ENCODE measurements at places on chromosomes 6 and 20. TPM values are rescaled to one million over a fixed set of nuclear protein-coding genes. Genes with fewer than 3 reads are reported as not detected.

DNA sequence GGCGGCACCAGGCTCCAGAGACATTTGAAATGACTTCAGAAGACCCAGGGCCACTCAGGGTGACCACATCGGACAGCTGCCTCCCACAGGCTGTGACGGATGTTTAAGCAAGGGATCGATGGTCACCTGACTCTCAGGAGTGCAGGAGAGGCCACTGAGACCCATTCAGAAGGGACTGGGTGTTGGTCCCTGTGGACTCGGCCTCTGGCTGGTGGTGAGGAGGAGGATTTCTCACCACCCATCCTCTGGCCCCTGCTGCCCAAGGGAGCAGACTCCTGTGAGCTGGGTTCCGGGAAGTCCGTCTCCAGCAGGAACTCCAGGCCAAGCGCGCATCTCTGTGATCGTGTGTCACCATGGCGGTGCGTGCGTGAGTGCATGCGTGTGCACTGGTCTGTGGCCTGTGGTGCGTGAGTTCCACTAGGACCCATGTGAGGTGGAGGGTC, 25.5 kb downstream of the NPEPL1 start:
- peak; percentile 29 for DNase-seq

- DNase-seq = no peak
Measured at GRCh38 chr20:44683263-44684046, 31.7 kb upstream of the CCN5 start.

GRCh38 chr6:129575378-129576118, 134.4 kb downstream of the ARHGAP18 start:
- DNase-seq = no peak

GRCh38 chr6:39909701-39910100, 24.6 kb downstream of the MOCS1 start:
- no peak for DNase-seq

- DNase-seq = no peak
Measured at GRCh38 chr20:40683894-40684268, 5.2 kb downstream of the MAFB start.

- DNase-seq = no peak
Measured at GRCh38 chr6:23953976-23954375, 172.0 kb upstream of the NRSN1 start.

GRCh38 chr20:35015863-35016193, 60.2 kb downstream of the MYH7B start:
- no peak for DNase-seq

DNA sequence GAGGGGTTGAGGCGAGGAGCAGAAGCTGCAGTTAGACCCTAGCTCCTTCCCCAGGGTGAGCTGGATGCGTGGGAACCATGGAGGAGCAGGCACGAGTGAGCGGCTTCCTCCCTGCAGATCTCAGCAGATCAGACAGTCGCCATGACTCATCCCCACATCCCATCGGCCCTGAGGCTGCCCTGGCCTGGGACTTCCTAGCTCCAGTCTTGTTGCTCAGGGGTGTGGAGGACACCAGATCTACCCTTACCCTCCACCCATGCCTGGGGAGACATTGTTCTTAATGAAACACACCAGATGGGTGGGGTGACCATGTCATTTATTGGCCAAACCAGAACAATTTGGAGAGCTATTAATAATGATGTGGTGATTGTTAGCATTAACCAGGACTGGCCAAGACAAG, 36.3 kb upstream of the TGM2 start:
- DNase-seq = peak; percentile 17

DNA sequence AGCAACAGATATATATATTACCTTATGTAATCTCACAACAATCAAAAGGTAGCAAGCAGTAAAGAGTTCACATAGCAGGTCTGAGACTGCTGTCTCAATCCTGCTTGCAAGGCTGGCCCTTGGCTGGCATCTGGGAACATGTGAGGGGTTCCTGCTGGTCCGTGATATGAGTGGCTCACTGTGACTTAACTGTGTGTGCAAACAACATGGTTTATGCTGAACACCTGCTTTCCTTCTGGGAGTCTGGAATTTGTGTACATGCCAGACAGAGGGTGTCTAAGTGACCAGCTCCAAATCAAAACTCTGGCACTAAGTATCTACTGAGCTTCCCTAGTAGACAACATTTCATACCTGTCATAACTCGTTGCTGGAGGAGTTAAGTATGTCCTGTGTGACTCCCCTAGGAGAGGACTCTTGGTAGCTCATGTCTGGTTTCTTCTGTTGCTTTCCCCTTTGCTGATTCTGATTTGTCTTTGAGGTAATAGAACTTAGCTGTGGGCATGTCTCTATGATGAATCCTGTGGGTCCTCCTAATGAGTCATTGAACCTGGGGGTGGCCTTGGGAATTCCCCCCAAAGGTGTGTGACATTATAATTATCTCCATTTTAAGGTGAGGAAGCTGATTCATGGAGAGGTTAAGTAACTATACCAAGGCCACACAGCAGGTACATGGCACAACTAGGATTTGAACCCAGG, 131.6 kb upstream of the NEDD9 start:
- DNase-seq = no peak

DNA sequence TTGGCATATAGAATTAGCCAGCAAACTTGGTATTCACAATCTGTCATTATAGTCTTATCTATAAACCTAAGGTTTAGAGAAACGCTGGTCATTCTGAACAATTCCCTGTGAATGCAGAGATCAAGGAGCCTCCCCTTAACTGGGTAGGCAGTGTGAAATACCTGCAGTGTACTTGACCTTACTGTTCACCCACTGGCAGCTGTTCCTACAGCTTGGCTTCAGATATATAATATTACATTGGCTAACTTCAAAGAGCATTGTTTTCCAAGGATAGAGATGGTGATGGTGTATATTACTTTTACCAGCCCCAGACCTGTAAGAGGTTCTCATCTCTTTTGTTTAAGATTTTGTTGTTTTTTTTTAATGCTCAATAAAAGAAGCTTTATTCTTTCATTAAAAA, 168.3 kb downstream of the ESR1 start:
- no peak for DNase-seq

- DNase-seq = no peak
Measured at GRCh38 chr6:144647406-144647964, 362.4 kb downstream of the UTRN start.

DNA sequence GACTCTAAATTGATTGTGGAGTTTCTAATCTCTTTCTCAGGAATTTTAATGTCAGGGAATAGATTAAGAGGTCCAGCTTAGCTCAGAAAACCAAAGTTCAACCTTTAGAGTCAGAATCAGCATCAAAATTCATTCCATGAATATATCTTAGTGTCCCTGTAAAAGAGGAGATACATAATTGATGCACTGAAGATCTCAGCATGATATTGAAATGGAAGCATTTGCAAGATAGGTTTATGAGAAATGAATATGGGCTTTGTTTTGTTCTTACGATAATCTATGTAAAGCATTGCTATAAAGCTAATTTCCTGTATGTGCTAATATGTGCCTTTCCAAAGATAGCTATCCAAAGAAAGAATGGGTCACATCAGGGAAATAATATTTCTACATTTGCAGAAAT, 404.5 kb upstream of the HSF2 start:
- DNase-seq = no peak

DNA sequence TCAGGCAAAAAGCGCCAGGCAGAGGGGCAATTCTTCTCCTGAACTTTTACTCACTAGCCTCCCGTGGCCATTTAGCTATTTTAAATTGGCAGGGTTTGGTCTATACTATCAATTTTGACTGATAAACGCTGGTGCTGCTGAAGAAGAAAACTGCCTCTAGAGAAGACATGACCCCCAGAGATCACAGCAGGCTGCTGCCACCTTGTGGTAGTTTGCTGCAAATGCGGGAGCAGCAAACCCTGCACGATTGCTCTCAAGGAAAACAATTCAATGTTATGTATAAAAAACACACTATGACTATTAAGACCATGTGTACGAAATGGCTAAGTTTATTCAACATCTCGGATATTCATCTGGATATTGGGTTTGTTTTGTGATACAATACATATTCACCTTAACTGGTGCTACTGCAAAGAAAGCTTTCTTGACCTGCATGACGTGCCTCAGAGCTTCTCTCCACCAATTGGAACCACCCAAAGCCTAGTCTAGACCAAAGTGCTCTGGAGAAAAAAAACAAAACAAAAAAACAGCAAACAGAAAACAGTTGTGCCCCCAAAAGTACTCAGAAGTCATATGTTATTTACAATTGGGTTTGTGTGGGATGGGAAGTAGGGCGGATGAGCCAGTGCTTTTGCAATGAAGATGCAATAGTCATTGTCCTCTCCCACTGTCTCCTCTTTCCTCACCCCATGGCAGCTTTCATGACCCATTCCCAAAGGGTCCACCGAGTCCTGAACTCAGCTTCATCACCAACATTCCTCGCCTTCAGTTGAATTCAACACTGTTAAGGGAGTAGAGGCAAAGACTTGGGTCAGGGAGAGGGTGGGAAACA, 19.6 kb upstream of the IL17F start:
- peak; percentile 55 for DNase-seq

- no peak for DNase-seq
Measured at GRCh38 chr20:56842056-56842455, 212.9 kb downstream of the TFAP2C start.

DNA sequence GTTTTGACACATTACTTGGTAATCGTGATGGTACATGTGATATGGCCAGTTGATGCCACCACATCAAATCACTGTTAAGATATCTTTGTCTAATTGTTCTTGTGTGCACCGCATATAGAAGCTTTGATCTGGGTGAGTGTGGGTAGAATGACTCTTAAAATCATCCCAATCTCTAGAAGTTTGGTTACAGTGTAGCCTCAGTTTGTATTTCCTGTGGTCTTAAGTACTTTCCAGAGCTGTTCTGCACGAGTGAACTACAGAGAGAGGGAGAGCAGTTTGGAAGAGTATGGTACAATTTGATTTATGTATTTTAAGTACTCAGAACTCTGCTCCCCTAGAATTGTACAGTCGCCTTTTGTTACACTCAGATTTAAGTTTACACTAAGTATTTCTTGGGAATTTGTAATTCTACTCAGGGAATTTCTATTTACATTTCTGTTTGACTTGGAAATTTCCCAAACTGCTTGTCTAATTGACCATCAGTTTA, 37.5 kb downstream of the SNX9 start:
- DNase-seq = no peak

DNA sequence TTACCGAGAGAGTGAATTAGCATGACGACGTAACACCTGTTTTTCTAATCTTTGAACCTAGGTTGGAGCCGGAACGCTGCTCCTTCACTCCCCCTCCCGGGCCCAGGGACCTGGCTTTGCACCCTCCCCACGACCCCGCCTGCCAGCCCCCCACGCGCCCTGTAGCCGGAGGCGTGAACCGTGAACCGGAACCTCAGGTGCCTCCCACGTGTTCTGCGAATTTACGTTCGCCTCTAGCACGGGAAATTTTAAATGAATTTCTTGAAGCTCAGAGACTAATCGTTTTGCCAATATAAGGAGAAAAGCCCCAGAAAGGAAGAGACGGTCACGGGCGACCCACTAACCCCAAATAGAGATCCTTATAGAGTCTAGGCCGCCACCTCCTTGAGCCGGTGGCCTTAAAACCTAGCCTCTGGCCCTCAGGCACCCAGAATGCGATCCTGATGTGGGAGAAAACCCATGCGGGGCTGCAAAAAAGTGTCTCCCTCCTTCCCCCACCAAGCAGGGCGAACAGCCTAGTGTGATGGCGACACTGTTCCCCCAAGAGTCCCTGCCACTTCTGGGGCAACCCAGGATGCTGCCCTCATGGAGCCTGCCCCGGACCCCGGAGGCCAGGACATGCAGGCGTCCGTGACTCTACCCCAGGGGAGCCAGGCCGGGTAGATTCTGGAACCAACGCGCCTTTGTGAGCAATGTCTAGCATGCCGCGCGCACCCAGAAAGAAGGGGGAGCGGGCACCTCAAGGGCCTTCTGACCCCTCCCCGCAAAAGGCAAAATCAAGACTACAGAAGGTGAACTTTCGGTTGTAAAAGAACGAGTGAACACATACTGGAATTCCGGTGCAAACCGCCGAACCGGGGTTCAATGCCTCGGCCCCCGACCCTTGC, 2.7 kb upstream of the SIM1 start:
- DNase-seq = no peak

GRCh38 chr6:108921547-108922361, 73.5 kb downstream of the ARMC2 start:
- DNase-seq = no peak

- DNase-seq = no peak
Measured at GRCh38 chr20:62671765-62672164, 29.5 kb downstream of the SLCO4A1 start.

- peak; percentile 55 for DNase-seq
Measured at GRCh38 chr20:5448449-5449118, 131.8 kb upstream of the PROKR2 start.

CTCFL gene
- total RNA-seq = 0.49 TPM

AIF1 gene
- 8.3 TPM for total RNA-seq

ZNF831 gene
- total RNA-seq = 0.04 TPM

EPPIN gene
- not detected for total RNA-seq

TSHZ2 gene
- total RNA-seq = 18.6 TPM

Data from right lobe of liver (tissue), 6 donors.